ENCODE measurements at places on chromosomes 4 and X. TPM values are rescaled to one million over a fixed set of nuclear protein-coding genes. Genes with fewer than 3 reads are reported as not detected.

- DNase-seq = no peak
Measured at GRCh38 chrX:7179446-7179845, 31.5 kb upstream of the PUDP start.

GRCh38 chrX:100720301-100720700, 11.6 kb downstream of the SYTL4 start:
- DNase-seq = no peak

DNA sequence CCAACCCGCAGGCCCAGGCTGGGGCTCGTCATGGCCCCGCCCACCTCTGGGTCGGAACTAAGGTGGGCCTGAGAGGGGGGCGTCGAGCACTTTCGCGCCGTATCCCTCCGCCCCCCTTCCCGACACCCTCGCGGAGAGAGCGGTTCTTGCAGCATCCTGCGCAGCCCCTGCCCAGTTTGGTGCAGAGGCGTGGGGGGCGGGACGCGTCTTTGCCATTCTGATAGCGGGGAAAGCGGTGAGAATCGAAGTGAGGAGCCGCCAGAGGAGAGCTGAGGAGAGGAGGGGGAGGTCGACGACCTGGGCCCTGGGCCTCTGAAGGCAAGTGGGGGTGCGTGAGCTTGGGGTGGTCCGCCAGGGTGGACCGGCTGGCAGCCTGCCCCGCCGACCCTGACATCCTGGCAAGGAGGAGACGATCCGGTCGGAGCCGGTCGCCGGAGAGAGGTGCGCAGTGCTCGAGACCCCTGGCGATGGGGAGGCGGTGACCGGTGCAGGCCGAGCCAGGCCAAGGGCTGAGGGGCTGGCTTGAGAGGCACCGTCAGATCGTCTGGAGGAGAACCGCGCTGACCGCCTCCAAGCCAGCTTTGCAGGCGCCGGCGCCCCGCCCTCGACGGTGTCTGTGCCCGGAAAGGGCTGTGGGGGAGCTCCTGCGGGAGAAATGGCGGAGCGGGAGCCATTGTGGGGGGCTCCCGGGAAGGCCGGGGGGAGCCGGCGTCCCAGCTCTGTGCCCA, 25.5 kb downstream of the GPRASP3 start:
- no peak for DNase-seq

SCD5 gene
- total RNA-seq = 18.5 TPM

BEND4 gene
- total RNA-seq = not detected
